Cortex of kidney (tissue), 1 donor: ENCODE measurements at places on chromosomes 11 and 22.

GRCh38 chr11:105856954-105857353 lies 165.1 kb downstream of the MSANTD4 start:
- DNase-seq = no peak

DNA sequence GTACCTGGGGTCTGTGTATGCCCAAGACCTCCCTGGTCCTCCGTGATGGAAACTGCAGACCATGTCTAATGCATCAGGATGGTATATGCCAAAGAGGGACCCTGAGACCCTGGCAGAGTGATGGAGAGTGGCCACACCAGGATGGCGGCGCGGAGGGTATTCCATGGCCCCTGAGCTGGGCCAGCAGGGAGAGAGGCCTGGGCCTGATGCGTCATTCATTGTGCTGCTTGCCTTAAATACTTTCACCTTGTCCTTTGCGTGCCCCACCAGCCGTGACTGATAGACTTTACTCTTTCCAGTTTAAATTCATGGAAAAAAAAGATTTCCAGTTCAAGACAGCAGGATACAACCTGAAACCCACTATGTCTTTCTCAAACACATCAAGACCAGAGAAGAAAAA lies 5.6 kb upstream of the NDUFV1 start:
- no peak for DNase-seq

GRCh38 chr22:29871684-29872083 lies 11.3 kb upstream of the MTMR3 start:
- DNase-seq = no peak

DNA sequence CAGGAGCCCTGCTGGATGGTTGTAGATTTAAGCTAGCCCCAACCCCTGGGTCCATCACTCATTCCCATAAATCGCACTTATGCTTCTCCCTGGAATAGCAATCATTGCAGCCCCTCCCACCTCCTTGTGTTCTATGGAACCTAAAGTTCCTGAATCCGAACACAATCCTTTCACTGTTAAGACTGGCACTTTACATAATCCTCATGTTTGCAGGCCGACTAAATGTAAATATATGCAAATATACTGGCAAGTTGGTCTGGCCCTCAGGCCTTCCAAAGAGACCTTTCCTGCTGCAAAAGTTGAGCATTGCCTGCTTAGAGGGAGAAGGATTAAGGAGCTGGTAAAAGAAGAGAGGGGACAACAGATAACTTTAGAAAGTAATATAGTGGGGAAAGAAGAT lies 892.9 kb downstream of the OPCML start:
- DNase-seq = no peak

GRCh38 chr11:26743622-26744021 lies 21.8 kb upstream of the SLC5A12 start:
- no peak for DNase-seq

- DNase-seq = no peak
Measured at GRCh38 chr11:72662036-72662435, 12.2 kb downstream of the PDE2A start.

GRCh38 chr11:118497831-118498230 lies 29.4 kb upstream of the TTC36 start:
- no peak for DNase-seq

DNA sequence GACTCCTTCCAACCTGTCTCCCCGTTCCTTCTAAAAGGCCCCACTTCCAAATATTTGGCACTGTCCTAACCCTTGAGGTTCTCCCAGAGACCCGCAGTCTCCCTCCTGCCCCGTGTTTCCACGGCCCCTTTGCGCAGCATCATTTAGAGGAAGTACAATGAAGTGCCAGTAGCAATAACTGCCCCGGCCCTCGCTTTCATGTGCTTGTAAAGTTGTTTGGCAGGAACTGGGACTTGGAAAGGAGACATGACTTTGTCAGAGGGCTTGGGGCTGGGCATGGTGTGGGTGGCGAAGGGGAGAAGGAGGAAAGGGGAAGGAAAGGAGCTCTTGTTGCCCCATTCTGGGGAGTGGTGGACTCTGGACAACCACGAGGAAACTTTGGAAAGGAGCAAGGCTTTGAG lies 2.6 kb downstream of the CD44 start:
- DNase-seq = no peak

- DNase-seq = no peak
Measured at GRCh38 chr11:9254416-9254815, 10.7 kb downstream of the DENND5A start.

GRCh38 chr22:37421468-37421877 lies 5.8 kb downstream of the ELFN2 start:
- no peak for DNase-seq

DNA sequence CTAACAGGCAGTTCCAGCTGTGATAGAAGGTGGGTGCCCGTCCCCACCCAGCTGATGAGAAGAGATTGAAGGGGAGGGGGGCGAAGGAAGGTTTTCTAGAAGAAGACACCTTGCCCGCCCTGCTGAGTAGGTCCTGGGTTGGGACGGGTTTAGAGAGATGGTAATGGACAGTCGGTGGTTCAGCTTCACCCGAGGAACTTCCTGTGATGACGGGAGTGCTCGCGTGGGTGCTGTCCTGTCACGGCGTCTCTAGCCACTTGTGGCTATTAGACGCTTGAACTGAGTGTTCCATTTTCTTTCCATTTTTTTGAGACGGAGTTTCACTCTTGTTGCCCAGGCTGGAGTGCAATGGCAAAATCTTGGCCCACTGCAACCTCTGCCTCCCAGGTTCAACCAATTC lies 27.6 kb upstream of the MGAT3 start:
- no peak for DNase-seq

DNA sequence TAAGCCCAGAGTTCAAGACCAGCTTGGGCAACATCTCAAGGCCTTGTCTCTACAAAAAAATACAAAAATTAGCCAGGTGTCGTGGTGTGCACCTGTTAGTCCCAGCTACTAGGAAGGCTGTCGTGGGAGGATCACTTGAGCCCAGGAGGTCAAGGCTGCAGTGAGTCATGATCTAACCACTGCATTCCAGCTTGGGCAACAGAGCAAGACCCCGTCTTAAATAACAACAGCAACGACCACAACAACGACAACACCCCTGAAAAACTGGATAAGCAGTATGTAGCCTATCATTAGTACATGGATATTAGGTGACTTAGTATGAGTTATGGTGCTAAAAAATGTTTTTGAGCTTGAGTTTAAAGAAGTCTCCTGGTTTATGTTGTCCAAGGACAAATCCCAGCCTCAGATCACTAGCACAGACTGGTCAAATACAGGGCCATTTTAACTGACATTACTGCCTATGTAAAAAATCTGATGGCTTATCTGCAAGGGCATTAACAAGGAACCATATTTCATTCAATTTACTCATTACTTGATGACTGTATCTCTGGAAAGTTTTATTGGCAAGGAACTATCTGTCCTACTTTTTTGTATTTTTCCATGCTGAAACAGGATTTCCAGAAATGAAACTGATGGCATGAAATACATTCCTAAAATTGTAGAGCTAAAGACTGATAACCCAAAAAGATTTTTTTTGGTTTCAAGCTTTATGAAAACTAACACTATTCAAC lies 23.4 kb downstream of the C2CD3 start:
- DNase-seq = no peak

GRCh38 chr11:44338698-44339529 lies 29.0 kb upstream of the ALX4 start:
- no peak for DNase-seq

- DNase-seq = no peak
Measured at GRCh38 chr11:95379479-95379878, 148.5 kb upstream of the SESN3 start.

DNA sequence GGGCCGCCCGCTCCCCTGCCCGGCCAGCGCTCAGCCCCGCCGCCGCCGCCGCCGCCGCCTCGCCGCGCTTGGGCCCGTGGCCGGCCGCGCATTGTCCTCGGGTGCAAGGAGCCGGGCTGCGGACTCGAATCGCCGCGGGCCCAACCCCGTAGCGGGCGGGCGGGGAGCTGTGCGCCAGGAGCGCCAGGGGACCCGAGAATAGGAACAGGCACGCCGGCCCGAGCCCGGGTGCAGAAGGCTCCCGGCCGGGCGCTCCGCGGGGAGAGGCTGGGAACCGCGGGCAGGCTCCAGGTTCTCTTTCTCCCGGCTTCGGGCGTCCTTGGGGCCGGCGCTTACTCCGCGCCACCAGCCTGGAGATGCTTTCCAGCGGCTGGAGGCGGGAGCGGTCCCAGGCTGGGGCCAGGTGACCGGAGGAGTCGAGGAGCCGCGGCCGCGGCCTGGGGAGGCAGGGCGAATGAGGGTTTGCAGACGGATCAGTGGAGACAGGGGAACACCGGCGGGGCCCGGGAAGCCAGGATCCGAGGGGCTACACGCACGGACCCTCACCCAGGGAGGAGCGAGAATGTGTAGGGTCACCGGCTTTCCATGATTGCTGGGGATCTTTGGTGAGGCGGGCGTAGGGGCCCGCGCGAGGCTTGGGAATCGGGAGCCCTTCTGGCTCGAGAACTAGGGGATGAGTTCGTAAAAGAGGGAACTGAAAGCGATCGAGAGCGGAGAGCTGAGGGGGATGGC lies 726 bp downstream of the PKNOX2 start:
- no peak for DNase-seq

- no peak for DNase-seq
Measured at GRCh38 chr22:19212302-19212870, 33.9 kb upstream of the SLC25A1 start.

GRCh38 chr11:110000031-110000502 lies 93.1 kb upstream of the ZC3H12C start:
- no peak for DNase-seq

- DNase-seq = no peak
Measured at GRCh38 chr11:14703731-14704130, 60.1 kb downstream of the PDE3B start.

DNA sequence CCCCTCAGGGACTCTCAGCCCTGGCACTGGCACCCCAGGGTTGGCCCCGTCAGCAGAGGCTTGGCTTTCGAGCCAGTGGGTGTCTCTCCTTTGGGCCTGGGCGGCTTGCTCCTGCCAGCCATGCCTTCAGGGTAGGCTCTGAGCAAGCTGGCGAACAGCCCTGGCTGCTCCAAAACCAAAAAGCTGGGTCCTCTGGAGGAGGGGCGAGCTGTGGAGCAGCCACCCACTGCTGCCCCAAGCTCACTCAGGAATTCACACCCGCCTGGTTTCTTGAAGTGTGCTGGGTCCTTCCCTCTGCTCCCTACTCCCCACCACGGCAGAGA lies 6.2 kb downstream of the YDJC start:
- DNase-seq = no peak

DNA sequence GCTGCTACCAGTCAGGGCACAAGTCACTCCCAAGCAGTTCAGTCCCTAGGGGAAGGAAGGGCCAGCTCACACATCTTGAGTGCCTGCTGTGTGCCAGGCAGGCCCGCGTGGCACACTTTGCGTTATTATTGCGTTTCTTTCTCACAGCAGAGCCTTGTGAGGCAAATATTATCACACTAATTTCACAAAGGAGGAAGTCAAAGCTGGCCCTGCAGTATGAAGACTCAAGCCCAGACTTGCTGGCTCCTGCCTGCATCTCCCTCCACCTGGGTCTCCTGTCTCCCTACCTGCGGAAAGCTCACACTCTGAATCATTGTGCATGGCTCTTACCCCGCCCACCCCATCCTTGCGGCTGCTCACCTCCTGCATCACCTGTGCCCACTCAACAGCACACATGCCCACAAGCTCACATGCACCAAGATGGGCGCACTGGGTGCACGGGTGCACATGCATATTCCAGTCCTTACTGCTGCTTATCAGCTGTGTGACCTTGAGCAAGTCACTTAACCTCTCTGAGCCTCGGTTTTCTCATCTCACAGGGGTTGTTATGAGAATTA lies 31.7 kb upstream of the P2RY2 start:
- DNase-seq = no peak

DNA sequence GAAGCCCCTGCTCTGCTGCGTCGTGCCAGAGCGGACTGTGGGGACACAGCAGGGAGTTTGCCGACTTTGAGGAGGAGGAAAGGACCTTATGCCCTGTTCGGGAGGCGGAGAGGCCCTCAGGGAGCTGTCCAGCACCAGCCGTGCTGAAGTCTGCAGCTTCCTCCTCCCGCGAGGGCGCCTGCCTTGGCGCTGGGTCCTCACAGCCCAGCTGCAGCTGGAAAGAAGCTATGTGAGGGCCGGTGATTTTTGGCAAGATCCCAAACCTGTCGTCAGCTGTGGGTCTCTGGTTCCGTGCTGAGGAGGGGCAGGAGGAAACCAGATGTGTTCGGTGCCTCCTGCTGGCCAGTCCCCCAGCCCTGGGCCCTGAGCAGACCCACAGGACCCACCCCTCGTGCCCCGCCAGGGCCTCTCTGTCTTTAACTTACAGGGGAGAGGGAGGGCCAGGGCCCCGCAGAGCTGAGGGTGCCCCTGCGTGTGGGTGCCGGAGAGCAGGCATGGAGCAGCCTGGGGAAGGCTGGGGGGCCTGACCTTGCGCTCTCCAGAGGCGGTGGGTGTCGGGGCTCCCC lies 12.0 kb downstream of the BRSK2 start:
- no peak for DNase-seq

- no peak for DNase-seq
Measured at GRCh38 chr11:2860636-2861035, 24.9 kb downstream of the CDKN1C start.

DNA sequence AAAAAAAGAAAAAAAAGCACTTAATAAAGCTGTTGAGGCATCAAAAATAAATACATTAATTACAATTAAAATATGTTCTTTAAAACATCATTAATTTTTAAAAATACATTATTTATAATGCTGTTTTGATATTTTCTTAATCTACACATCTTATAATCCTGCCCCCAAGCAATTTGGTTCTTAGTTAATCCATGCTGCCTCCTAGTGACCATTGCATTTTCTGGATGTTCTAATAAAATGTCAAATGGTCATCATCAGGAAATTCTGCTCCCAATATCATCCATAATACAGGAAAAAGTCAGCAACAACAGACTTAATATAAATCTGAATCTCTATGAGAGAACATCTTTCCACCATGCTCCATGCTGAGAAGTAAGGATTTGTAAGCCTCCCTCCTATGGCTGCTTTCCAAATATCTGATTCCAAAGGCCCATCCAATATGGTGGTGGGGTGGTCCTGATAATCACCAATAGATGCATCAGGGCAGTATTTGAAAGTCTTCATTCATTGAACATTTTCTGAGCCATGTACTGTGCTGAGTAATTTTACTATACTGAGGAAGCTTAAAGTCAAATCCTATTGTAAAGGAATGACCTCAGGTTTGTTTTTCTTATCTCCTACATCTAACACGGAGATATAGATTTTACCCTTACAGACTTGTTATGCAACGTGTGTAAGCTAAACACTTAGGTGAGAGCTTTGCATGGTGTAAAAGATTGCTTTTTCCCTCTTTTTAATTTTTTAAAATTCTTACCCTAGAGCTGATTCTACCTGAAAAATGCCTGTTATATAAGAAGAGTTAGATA lies 124.7 kb upstream of the BMAL1 start:
- DNase-seq = no peak

- no peak for DNase-seq
Measured at GRCh38 chr22:41925783-41926460, 684 bp downstream of the TNFRSF13C start.

DNA sequence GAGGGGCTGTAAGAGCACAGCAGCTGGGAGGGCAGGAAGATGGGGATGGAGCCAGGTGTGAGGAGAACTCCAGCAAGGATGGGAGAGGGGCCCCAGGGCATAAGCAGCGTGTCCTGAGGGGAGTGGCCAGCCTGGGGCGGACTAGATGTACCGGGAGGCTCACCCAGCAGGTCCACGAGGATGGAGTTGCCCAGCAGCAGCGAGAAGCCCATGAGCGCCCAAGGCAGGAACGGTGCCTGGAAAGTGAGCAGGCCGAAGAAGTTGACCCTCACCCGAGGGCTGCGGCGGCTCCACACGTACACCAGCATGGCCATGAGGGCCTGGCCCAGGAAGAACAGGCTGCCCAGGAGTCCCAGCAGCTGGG lies 1.3 kb downstream of the DERL3 start:
- DNase-seq = no peak
